Stimulated activated CD8-positive, alpha-beta memory T cell treated with anti-CD3 and anti-CD28 coated beads, Interleukin-15, amount 100 ng/mL, for 1 hour (primary cell): ENCODE measurements at places on chromosomes 2 and 18.

DNA sequence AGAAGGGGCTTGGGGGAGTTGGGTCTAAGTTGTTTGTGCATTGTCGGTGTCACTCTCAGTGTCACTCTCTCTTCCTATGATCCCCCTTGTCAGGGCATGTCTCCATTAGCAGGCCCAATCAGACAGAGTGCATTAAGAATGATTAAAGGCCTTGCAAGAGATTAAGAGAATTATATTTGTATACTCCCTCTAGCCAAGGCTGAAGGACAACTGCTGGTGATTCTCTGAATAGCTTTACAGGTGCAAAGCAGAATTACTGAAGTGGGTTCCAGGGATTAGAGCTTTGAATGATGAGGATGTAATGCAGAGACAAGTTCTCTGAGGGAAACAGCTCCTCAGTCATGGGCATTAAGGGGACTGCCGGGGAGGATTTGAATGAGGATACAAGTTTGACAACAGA is 104.8 kb upstream of the LGALSL start:
- no peak for DNase-seq

GRCh38 chr2:210477496-210477895 is 937 bp upstream of the LANCL1 start:
- DNase-seq: no peak

DNA sequence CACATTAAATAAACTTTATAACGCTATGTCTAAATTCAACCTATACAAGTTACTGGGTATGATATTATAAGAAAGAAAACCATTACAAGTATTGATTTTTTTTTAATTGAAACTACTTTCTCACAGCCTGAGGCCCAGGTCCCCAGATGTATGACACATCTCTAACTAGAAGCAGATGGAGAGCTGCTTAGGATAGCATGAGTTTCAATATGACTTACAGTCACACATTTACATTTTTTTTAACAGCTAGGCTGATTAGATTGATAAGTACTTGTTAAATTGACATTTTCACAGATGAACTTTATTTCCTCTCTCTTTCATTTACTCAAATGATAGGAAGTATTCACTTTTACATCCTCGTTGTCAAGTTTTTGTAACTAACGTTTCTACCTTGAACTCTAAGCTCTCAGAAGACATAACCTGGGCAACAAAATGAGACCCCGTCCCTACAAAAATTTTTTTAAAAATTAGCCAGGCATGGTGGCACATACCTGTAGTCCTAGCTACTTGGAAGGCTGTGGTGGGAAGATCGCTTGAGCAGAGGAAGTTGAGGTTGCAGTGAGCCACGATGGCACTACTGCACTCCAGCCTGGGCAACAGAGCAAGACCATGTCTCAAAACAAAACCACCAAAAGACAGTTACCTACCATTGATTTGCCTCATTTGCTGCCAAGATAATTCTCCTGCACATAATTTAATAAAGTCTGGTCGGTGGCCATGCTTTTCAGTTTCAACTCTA is 52.4 kb downstream of the STK39 start:
- DNase-seq: no peak

DNA sequence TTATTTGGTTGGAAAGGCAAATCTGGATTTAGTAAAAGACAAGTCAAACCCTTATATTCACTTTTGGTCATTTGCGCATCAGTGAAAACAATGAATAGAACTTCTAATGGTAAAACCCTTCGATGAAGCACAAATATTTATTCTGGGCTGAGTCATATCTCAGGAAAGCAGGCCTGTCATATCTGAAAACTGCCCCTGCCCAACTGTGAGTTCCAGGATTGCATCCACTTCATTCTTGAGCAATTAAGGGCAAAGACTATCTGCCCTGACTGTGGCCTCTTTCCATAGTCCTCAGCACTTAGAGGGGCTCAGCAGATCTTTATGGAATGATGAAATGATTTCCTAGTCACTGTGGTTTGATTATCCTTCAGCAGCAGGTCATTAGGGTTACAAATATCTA is 795.2 kb upstream of the ID2 start:
- DNase-seq: no peak

DNA sequence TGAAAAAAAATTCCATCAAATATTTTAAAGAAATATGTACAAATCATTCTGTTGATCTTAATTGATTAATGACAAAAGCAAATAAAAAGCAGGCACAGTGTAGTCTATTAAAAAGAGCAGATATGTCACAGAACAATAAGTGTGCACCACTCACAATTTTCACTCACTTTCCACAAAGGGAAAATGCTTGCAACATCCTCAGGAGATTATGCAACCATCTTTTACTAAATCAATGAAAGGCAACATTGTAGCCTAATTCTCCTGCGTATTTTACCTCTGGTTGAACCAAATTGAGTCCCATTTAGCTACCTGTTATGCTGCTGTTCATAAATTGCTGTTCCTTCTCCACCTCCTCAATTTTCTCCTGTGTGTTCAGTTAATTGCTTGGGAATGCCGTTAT is 1346.8 kb upstream of the PIK3C3 start:
- DNase-seq: no peak

DNA sequence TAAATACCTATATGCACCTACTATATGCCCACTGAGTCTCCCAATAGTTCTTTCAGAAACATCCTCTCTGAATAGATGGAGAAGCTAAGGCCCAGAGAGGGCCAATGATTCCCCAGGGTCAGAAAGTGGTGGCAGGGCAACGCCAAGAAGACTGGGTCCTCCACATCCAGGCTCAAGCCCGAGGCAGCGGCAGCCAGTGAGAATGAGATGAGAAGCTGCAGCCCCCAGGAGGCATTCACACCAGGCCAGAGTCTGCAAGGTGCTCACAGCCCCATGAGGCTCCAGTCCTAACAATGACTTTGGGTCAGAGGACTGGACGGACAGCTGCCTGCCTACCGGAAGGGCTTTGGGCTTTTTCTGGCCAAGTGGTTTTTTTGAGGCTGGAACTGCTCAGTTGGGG is 3.5 kb downstream of the TEX261 start:
- DNase-seq: no peak

DNA sequence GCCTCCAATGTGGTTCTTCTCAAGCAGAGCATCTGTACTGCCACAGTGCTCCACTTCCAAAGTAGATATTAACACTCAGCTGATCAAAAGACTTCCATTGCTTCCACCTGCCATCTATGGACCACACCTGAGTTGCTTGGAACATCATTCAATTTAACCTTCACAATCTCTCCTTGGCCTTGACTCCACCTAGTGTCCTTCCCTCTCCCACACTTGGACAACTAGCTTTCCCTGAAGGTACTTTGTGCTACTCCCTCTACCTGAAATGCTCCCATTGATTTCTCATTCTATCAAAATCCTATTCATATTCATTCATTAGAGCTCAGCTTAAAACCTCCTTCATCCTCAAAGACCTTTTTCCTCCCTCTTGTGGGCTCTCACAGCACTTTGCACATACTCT is 48.7 kb downstream of the SOWAHC start:
- no peak for DNase-seq

DNA sequence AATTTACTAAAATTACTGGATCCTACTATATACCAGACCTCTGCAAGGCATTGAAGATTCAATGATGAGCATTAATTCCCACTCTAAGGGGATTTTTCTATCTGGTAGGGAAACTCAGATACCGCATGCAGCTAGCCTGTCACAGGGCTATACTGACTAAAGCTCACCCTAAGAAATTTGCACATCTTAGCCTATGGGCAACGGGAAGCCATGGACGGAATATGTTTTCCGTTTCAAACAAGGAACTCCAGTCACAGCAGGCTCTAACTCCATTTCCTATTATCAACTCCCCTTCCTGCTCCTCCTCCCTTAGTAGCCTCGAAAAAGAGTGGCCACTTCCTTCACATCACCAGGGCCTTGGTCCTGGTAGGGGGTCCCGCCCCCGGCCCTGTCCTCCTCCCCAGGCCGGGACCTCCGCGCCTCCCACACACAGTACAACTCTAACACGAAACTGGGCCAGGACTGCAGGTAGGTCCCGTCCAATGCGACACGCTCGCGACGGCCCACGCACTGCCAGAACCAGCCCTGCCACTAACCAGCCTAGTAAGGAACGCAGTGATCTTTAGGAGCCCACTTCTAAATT is 659 bp upstream of the COX5B start:
- DNase-seq: no peak

DNA sequence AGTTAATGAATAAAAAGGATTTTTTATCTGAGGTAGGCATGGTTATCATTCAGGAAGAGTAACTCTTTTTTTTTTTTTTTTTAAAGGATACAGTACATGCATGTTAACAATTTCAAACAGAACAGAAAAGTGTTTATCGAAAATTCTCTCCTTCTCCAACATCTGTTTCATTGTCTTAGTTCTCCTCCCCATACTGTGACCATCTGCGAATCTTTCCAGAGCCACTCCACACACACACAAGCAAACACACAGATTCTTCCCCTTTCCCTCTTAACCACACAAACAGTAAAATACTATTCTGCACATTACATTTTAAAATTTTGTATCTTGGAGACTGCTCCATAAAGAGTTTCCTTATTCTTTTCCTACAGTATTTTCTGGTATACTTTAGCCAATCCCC is 38.0 kb downstream of the NPC1 start:
- no peak for DNase-seq

DNA sequence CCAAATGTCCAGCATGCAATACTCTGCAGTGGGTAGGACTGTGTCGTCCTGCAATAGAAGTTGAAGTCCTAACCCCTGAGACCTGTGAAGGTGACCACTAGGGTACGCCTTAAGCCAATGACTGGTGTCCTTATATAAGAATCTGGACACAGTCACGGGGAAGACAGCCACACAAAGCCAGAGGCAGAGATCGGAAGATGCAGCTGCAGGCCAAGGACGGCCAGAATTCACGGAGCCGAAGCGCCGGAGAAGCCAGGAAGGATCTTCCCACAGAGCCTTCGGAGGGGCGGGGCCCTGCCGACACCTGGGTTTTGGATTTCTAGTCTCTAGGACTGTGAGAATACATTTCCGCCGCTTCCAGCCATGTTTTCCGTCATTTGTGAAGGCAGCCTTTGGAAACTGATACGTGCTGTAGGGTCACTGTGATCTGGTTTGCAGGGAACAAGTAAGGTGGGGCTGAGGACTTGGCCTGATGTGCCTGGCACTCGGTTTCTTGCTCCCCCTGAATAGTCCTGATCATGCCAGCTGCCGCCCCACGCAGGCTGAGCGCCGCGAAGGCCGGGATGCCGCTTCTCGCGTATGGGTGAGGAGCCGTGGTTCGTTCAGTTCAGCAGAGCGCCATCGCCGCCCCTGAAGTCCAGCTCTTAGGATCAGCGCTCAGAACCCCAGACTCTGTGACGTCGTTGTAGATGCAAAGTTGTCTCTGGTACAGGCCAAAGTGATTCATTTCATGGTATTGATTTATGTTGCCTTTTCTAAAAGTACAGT is 38.7 kb downstream of the PTGR3 start:
- DNase-seq: no peak

- DNase-seq: no peak
Observed at GRCh38 chr2:218378053-218378452, 4.0 kb upstream of the SLC11A1 start.

- DNase-seq: no peak
Observed at GRCh38 chr2:158998551-158999248, 30.3 kb downstream of the TANC1 start.

DNA sequence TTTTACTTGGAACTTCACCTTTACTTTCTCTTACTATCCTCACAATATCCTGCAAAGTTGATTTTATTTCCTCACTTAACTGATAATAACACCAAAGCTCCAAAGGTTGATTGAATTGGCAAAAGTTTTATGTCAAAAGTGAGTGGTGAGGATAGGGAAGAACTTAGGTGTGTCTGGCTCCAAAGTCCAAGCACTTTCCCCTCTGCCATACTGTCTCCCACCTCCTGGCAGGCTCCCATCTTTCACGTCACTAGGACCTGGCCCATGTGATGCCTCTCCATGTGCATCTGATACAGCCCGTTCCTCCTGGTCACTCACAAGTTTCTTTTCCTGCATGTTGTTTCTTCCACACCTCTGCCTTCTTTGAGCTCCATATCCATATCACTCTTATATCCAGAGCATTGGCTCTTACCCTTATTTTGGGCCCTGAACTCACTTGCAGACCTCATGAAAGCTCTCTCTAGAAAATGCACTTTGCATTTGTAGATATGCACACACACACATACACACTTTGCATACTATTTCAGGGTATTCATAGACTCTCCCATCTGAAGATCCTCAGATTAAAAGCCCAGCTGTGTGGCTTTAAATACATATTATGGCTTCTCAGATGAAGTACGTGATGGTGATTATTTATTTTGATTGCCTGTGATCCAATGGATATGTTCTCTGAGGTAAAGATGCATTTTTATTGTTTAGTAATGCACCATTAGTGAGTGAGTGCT is 12.3 kb downstream of the MEP1B start:
- no peak for DNase-seq

- DNase-seq: no peak
Observed at GRCh38 chr2:128654408-128654807, 335.7 kb upstream of the HS6ST1 start.

DNA sequence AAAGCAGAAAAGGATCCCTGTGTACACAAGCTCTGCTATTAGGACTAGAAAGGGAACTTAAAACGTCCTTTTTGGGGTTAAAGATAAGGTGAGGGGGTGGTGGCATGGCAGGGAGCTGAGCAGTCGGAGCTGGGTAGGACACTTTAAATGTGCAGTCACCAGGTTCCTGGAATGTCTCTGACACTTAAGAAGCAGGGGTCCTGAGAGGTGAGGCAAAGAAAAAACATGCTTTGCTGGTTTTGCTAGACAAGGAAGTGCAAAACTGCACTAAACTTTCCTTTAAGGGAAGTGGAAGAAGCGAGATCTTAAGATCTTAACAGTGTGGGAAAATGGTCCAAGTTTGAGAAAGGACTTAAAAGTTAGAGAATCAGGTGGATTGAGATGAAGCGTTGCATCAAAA is 99.5 kb upstream of the MAP3K20 start:
- no peak for DNase-seq

GRCh38 chr2:172107690-172108586 is 5.2 kb upstream of the DLX2 start:
- DNase-seq: no peak

DNA sequence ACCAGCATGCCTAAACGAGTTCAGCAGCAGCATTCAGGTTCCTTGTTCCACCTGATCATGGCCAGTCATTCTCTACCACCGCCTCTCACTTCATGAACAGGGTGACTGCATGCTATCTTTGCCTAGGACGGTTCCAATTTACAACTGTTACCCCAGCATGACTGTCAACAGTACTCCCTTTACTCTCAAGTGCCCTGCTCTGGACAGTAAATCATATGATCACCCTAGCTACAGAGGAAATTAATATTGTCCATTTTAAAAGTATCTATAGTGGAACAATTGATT is 25.7 kb downstream of the MGAT4A start:
- DNase-seq: no peak
